ENCODE measurements at places on chromosomes 16 and 17.

DNA sequence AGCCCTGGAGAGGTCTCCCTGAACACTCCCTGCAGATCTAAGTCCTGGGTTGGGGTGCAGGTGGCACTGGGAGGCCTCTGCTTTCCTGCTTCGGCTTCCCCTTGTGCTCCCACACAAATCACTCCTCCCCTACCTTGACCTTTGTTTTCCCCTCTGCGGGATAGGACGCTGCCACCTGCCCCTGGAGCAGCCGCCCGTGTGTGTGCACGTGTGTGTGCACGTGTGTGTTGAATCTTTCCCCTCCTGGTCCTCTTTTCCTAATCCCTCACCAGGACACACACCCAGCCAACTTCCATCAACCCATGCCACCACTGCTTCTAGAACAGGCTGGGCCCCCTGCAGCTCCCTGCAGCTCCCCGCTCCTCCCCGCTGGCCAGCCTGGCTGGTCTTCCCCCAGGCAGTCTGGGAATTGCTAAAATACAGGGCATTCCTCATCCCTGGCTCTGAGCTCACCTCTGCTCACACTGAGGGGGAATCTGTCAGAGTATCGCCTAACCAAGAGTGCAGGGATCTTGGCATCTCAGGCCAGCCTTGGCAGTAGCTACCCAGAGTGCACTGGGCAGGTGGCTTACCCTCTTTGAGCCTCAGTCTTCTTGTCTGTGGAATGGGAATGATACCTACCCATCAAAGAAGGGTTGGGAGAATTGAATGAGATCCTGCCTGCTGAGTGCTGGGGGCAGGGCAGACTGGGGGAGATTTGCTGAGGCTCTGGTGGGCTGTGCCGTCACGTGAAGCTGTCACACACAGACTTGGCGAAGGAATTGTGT is 198.5 kb downstream of the NTN1 start:
- DNase-seq: no peak

GRCh38 chr16:86953631-86954391 is 363.4 kb downstream of the C16orf95 start:
- DNase-seq: no peak

DNA sequence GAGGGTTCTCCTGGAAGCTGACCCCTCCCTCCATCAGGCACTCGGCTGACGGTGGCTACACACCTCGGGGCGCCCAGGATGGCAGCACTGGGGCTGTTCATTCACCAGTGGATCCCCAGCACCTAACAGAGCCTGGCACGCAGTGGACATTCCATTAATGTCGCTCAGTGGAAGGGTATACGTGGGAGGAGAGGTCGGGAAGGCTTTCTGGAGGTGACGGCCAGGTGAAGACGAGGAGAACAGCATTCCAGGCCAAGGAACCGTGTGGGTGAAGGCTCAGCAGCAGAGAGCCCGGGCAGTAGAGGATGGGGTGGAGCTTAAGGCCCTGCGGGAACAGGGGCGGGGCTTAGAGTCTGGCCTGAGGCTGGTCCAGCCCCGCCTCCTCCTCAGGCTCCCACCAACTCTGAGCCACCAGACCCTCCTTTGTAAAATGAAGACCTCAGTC is 2.5 kb upstream of the HS3ST6 start:
- no peak for DNase-seq

DNA sequence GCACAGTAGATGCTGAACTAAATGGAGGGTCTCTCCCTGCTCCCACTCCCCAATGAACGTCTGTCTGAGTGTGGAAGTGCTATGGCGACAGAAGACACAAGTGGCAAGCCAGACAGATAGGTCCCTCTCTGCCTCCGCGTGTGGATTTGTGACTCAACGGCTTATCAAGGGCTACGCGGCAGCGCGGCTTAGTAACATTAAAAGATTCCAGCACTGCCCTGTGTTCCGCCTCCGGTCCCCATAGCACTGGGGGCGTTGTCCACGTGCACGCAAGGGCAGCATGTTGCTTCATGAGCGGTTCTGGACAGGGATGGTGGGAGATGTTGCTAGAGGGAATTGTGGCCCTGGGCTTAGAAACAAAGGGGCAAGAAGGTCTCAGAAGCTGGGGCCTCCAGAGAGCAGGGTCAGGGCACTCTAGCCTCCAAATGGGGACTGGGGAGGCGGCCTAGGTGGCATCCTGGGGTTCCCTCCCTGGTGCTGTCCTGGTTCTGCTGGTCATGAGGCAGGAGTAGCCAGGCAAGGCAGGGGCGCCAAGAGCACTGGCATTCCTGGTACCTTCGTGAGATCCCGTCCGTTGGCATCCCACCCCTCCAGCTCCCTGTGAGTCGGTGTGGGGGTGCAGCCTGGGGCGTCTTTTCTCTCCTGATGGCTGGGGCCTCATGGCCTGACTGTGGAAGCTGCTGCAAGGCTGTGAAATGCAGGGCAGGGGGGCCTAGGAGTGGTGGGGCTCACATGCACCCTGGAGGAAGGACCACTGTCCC is 9.1 kb downstream of the CRHR1 start:
- DNase-seq: peak; percentile 2

DNA sequence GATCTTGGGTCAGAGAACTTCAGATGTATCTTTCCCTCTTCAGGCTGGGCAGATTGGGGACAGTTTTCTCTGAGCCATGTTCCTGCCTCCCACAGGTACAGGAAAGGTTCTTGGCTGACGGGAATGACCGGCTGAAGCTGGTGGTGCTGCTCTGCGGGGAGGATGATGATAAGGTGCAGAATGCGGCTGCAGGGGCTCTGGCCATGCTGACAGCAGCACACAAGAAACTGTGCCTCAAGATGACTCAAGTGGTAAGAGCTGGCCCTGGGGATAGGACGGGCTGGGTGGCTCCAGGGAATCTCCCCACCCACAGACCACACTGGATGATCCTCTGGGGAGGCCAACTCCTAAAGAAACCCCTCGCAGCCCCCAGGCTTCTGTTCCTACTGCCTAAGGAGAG is 10.9 kb downstream of the SLC35G3 start:
- DNase-seq: no peak

DNA sequence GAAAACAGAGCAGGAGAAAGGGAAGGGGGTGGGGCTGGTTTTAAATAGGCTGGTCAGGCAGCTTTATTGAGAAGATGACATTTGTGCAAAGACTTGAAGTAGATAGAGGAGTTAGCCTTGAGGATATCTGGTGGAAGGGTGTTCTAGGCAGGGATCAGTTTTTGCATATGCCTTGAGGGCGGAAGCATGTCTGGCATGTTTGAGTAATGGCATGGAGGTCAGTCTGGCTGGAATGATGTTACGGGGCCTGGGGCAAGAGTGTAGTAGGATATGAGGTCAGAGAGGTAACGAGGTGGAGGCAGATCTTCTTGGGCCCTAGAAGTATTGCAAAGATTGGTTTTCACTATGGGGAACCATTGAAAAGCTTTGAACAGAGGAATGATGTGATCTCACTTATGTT is 4.8 kb downstream of the RABEP1 start:
- no peak for DNase-seq

- no peak for DNase-seq
Observed at GRCh38 chr16:12419151-12419550, 384.5 kb downstream of the CPPED1 start.

GRCh38 chr17:7403727-7403976 is 245 bp downstream of the TMEM256 start:
- DNase-seq: no peak

DNA sequence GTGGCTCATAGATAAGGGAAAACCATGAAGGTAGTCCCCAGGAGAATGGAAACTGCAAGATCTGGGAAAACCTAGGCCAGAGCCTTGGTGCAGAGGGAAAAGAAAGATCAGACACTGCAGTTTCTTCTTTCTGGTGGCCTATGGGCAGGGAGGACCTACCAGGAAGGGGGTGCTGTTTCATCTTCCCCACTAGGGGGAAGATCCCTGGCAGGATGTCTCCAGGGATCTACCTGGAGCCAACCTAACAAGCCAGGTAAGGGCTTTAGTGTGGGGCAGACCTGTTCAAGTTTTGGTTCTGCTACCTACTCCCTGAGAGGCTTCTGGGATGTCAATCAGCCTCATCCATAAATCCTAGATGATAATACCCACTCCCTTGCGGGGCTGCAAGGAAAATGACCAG is 21.4 kb downstream of the TOM1L2 start:
- DNase-seq: no peak

GRCh38 chr17:78359321-78359996 is 418 bp downstream of the SOCS3 start:
- no peak for DNase-seq

GRCh38 chr16:84597931-84598351 is 19.9 kb downstream of the COTL1 start:
- no peak for DNase-seq

GRCh38 chr16:21704733-21705132 is 41.0 kb downstream of the OTOA start:
- no peak for DNase-seq

- no peak for DNase-seq
Observed at GRCh38 chr17:27299384-27300049, 5.6 kb downstream of the WSB1 start.

DNA sequence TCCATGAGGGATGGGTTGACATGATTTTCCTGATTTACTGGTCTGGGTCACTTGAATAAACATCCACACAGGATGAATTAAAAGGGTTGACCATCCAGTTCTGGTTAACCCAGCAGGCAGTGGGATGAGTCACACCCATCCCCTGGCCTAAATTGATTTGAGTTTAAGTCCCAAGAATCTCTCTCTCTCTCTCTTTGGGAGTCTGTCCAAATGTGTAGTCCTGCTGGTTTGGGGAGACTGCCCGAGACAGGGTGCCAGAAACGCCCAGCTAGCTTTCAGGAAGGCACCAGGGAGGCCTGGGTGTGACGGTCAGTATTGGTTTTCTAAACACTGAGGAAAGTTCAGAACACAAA is 38.8 kb downstream of the SCPEP1 start:
- DNase-seq: peak; percentile 37

- peak; percentile 24 for DNase-seq
Observed at GRCh38 chr17:31549121-31549524, 157.6 kb downstream of the RAB11FIP4 start.

DNA sequence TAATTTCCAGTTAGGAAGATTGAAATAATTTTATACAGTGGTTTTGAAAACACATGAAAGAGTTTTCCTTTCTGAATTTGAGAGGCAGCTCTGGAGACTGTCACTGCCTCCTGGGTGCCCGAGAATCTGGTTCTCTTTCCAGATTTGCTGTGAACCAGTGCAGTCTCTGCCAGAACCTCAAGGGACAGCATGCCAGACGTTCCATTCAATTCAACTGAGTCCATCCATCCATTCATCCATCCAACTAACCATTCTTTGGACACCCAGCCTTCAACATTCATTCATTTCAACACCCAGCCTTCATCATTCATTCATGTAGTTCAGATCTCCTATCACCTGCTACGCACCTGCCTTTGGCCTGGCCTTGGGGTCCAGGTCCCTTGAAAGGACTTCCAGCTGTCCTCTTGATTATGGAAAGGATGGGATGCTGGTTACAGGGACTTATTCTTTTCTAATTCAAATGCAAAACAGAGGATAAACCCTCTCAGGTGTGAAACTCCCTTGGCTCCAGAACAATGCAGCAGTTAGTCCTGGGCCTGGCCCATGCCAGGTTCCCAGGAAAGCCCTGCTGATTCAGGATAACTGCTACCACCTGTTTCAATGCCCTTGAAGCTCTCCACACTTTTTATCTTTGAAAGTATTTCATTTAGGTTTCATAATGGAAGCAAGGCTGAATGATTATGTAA is 68.7 kb downstream of the WSCD1 start:
- DNase-seq: no peak

DNA sequence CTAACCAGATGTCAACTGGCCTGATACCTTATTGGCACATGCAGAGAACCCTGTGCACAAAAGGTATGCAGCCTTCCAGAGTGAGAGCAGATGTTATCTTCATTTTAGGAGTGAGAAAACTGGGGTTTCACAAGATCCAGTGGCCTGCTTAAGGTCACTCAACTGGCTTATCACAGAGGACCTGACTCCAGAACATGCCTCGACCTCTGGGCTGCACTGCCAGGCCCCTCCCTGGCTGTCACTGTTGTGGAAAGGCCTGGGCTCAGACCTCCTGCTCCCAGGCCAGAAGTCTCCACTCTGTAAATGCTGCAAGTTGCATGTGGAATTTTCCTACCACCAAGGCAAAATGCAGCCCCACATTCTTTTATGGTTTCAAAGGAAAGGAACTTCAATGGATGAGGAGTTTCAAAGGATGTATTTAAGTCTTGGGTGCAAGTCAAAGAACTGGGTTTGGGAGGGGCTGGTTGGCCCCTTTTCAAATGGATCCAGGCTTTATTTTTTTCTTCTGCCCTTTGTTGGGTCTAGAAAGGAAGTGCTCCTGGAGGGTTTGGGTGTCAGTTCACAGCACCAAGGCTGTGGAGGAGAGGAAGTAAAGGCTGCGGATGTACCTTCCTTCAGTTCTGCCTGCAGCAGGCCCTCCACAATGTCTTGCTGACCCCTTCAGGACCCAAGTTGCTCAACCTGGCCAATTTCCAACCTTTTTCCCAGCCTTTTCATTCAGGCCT is 30.4 kb upstream of the SMPD3 start:
- DNase-seq: no peak

GRCh38 chr17:68613739-68614298 is 12.7 kb upstream of the FAM20A start:
- DNase-seq: peak; percentile 75

DNA sequence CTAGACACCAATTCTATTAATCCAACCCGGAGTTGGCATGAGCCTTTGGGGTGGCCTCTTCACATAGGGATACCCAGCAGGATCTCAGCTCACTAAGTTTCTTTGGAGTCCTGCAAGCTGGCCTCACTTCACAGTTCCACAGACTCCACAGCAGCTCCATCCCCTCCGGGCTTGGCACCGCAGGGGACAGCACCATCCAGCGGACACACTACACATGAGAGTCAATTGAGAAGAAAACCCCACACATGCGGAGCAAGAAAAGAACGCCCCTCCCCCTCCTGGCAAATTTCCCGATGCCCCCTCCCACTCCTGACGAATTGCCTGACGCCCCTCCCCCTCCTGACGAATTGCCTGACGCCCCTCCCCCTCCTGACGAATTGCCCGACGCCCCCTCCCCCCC is 31.1 kb downstream of the KLHDC4 start:
- no peak for DNase-seq

DNA sequence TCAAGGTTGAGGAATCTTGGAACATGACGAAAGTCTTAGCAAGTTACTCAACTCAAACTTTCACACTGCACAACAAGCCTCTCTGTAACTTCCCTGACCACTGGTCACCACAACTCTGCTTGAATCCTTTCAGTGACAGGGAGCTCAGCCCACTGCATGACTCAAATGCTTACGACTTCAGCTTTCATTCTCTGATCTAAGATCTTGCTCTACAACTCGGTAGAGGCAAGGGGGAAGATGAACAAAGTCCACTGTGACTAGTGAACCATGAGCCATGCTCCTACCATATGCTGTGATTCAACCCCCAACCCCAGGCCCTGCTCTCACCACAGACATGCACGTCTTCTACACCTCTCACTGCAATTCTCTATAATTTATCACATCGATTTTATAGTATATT is 160.9 kb downstream of the SLC39A11 start:
- DNase-seq: no peak

- no peak for DNase-seq
Observed at GRCh38 chr16:19879241-19879792, 5.3 kb downstream of the GPRC5B start.

- DNase-seq: peak; percentile 96
Observed at GRCh38 chr16:2535625-2536013, 2.2 kb upstream of the PDPK1 start.
